ENCODE measurements at places on chromosomes 5 and 9.

- DNase-seq = no peak
Measured at GRCh38 chr9:29183971-29184370, 1610.7 kb upstream of the C9orf72 start.

GRCh38 chr9:73434826-73435225, 283.2 kb downstream of the ANXA1 start:
- DNase-seq = no peak

DNA sequence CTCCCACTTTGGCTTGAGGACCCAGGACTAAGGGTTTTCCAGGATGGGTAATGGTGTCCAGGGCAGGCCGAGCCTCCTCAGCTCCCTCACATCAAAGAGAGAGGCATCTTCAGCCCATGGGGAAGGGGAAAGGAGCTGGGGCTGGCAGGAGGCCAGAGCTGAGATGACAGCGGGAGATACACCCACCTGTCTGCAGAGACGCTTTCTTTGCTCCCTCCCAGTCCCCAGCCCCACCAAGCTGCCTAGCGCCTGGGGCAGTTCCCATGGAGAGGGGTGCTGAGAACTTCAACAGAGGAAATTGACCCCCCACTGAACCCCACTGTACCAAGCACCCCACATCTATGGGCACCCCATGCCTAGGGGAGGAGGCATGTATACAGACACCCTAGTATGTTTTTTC, 10.6 kb downstream of the PCDH1 start:
- no peak for DNase-seq

- DNase-seq = no peak
Measured at GRCh38 chr9:6897898-6898302, 140.1 kb downstream of the KDM4C start.

GRCh38 chr5:10936081-10936855, 175.2 kb upstream of the DAP start:
- DNase-seq = no peak

- DNase-seq = no peak
Measured at GRCh38 chr5:102241809-102242421, 54.2 kb downstream of the SLCO4C1 start.

DNA sequence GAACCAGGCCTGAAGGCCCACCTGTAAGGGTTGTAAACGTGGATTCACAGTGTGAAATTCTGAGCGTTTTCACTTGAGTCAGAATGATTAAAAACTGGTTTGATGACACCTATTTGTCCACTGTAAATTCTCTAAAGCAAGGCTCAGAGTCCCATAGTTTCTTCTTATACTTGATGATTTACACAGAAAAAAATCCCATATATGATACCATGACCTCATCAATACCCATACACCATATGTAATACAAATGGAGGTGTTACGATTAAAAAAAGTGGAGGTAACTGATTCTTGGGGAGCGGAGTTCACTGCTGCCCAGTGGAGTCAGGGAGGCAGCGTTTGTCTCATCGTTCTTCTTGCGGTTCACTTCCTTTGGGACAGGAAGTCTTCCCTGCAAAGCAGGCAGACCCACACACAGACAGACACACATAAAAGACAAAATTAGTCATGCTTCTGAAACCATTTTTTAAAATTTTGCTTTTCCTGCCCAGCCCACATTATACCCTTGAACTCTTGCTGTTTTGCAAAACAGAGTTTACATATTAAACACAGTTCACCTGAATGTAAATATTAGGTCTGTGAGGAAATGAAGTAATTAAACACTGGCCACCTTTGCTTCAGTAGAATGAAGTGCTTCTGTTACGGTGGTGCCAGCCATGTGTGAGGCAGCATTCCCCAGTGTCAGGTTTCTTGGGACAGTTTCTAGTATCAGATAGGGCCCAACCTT, 26.2 kb downstream of the NREP start:
- DNase-seq = no peak

DNA sequence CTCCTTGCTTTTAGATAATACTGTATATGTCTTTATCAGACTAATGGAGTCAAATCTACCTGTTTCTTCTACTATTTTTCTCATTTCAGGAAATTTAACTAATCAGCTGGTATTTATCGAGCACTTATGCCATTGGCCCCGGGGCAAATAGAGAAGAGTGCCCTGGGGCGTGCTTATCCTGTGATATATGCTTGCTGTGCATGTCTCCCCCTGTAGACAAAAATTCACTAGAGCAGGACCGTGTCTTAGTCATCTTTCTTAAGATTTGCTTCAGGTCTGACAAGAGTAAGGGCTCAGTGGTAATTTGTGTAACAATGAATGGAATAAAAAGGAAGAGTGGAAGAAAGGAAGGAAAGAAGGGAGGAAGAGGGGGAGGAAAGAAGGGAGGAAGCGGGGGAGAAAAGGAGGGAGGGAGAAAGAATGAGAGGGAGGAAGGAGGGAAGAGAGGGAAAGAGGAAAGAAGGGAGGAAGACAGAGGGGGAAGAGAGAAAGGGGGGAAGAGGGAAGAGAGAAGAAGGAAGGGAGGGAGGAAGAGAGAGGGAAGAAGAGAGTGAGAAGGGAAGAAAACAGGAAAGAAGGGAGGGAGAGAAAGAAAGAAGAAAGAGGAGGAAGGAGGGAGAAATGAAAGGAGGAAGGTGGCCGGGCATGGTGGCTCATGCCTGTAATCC, 295.7 kb upstream of the PANK3 start:
- peak; percentile 20 for DNase-seq

DNA sequence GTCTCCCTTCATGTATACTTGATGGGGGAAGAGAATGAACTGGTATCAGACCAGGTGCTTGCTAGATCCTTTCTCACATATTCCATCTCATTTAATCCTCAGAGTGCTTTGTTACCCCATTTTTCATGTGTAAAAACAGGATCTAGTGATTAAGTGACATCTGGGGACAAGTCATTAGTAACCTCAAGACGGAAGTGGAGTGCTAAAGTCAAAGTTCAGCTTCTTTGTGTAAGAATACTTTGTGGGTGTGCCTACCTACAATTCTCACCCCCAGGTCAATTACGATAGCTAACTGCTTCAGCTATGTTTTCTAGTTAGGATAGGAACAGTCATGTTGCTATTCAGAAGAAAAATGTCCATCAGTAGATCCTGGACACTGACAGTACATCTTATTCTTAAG, 3.1 kb upstream of the FAM120AOS start:
- DNase-seq = no peak

- no peak for DNase-seq
Measured at GRCh38 chr5:140329739-140330481, 16.5 kb downstream of the HBEGF start.

DNA sequence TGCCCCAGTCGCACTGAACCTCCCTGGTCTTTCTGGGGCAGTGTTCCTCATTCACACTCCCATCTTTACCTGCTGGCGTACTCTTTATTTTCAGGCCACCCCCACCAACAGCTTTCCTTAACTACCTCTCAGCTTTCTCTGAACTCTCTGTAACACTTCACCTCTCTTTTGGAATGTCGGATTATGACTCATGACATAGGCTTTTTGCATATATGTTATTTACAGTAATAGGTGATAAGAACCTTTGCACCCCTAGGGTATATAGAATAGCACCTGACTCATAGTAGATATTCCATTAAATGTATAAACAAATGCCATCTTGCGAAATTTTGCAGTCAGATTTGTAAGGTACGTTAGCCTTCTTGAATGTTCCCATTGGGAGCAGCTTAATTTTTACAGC, 52.9 kb upstream of the MIER3 start:
- DNase-seq = peak; percentile 51

DNA sequence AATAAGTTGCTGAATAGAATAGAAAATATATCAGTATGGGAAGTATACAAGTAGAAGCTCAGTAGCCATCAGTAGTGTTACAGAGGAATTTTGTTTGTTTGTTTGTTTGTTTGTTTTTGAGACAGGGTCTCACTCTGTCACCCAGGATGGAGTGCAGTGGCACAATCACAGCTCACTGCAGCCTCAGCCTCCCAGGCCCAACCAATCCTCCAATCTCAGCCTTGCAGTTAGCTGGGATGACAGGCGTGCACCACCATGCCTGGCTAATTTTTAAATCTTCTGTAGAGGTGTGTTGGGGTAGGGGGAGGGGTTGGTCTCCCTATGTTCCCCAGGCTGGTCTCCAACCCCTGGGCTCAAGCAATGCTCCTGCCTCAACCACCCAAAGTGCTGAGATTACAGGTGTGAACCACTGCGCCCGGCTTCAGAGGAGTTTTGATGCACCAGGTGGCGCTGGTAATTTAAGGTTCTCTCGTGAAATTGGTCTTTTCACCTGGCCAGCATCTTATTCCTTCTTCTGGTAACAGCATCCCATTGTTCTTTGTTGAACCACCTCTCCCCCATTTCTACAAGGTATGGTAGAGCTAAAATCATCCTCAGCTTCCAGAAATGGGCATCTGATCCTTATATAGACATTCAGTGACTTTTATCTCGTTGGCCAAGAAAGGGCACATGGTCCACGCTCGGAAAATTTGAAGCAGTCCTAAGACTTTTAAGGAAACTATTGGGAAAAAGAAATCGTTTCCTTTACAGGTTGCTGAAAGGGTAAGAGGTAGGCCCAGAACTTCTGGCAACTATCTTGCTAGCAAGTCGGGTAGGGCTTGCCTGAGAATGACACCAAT, 157.1 kb downstream of the ARRDC3 start:
- peak; percentile 17 for DNase-seq

DNA sequence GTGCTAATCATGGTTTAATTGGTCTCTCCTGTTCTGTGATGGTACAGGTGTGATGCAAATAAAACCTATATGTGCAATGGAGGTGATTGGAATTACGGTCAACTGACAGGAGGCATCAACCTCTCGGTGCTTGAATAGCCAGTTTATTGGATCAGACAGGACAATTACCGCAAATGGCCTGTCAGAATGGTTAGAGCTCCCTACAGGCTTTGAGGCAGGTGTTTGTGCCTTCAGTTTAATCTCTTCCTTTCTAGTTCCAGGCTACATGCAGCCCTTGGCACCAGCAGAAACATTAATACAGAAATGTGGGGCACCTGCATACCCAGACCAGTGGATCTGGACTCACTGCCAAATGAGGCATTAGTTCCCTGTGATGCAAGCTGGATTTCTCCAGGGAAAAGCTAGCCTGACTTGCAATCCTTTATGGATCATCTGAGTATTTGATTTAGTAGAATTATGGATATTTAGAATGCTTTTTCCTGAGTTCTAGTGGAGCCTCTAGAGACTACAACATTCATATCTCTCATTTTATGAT, 128.6 kb downstream of the MAT2B start:
- DNase-seq = no peak

DNA sequence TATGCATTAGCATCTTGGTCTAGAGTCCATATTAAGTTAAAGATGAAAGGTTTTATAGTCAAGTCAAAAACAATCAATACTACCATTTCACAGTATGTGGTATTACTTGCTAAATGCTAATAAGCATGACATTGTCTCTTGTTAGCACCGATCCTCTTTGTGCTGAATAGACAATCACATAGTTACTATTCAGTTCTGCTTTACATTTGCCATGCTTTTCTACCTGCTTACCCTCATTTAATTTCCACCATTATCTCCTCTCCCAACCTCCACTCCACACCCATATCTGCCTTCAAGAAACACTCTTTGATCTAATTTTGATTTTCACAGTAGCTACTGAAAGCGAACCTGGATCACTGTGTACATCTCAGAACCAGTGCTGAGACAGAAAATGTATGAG, 16.8 kb downstream of the MEGF9 start:
- DNase-seq = no peak

GRCh38 chr5:82422751-82423181, 144.6 kb upstream of the RPS23 start:
- DNase-seq = no peak

DNA sequence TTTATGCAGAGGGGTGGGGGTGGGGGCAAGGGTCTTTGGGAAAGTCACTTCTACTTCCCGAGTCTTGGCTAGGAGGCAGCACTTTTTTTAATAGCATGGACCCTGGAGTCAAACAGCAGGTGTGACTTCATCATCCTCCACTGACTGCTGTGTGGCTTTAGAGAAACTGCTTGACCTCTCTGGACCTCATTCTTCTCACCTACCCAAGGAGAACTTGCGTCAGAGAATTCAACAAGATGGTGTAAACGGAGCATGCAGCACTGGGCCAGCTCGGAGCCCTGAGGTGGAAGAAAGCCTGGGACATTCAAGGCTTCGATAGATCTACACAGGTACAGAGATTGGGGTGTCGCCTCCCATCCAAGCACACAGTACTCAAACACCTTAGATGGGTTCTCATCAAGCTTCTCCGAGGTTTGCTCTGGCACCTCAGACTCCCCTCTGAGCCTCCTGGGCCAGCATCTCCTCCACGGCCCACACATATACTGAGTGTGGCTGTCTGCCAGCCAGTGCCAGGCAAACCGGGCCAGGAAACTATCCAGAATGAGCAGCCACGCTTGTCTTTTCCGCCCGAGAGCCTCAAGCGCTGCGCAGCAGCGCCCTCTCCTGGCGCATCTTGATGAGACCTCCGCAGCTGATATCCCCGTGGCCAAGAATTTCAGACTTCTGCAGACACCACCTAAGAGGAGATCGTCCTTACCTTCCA, 4.6 kb upstream of the SLC25A48 start:
- peak; percentile 31 for DNase-seq

GRCh38 chr5:169344629-169345028, 43.7 kb upstream of the SLIT3 start:
- no peak for DNase-seq

GRCh38 chr9:14251154-14252071, 62.5 kb downstream of the NFIB start:
- peak; percentile 74 for DNase-seq
